ENCODE measurements at places on chromosomes 7 and 10.

DNA sequence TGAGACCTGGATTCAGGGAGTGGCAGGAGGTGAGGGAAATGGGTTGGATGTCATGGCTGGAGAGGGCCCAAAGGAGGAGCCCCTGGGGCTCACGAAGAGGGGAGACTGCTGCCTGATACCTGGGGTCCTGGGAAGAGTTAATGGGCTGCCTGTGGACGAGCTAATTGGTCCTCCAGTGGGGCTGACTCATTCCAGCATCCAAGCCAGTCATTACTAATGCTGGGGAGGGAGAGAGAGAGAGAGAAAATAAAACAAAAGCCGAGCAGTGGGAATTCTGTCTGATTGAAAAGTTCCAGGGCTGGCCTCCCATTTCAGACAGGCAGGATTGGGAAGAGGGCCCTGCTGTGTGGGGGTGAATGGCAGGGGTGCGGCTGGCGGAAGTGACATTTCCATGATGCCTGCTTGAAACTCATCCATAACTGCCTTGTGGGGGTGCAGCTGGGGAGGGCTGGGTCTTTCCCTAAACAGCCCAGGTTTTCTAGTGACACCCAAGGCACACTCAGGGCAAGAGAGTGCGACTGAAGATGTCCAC lies 297.8 kb downstream of the RPS24 start:
- no peak for DNase-seq

DNA sequence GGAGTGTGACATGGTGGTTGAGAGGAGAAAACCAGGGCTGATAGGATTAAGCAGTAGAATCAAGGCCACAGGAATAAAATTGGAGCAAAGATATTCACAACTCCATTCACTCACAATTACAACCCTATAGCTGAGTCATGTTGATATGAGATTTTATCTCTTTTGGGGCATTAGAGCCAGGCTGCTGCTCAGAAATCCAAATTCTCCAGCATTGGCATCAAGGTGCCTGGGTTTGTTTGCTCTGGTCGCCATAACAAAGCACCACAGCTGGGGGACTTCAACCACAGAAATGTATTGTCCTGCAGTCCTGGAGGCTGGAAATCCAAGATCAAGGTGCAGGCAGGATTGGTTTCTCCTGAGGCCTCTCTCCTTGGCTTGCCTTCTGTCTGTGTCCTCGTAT lies 52.5 kb upstream of the GRB10 start:
- DNase-seq = no peak

GRCh38 chr10:120600871-120601649 lies 144.0 kb downstream of the PLPP4 start:
- DNase-seq = no peak

DNA sequence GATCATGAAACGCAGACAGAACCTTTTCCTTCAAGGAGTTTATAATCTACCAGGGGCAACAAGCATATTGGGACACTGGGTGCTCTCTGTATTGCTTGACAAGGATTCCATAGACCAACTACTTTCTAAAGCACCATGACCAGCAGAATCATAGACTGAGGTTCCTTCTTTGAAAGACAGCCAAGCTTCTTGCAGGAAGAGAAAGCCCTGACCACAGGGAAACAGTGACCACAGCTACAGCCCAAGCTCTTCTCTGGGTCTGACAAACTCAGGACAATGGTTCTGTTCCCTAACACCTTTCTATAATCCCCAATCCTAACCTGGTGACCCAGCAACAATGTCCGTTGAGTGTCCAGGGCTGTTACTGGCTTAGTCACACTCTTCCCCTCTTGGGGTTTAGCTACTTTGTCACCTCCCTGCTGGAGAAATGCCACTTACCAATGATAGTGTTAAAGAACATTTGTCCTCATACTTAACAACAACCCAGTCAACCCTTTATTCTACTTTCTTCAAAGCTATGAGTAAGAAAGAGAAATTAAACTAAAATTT lies 155.7 kb downstream of the JAZF1 start:
- DNase-seq = no peak

GRCh38 chr7:141992156-141992555 lies 3.5 kb upstream of the MGAM start:
- no peak for DNase-seq

DNA sequence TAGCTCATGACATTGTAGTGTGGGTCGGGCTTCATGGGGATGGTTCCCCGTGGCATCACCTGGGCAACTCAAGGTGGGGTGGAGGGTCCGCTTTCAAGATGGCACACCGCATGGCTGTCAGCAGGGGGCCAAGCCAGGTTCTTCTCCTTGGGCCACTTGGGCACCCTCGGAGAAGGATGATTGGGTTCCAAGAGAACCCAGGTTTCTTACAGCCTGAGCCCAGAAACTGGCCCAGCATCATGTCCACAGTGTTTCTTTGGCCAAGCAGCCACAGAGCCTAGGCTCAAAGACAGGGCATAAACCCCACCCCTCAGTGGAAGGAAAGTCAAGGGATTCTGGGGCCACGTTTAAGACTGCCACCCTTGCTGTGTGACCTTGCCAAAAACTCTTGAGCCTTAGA lies 110.6 kb downstream of the PTPN20 start:
- no peak for DNase-seq

- no peak for DNase-seq
Measured at GRCh38 chr7:143391462-143392404, 10.6 kb downstream of the ZYX start.

DNA sequence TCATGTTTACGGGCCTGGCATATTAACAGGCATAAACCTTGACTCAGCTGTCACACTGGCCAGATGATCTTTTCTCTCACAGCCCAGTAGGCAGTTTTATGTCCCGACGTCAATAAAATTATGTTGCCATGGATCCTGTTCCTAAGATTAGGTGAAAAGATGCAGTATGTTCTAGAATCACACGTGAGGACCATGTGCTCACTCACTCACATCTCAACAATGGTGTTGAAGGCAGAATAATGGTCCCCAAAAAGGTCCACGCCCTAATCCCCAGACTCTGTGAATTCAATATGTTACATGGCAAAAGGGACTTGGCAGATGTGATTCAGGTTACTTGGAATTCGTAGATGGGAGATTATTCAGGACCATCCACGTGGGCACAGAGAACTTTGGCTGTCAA lies 3.5 kb downstream of the DOCK1 start:
- no peak for DNase-seq

All from activated gamma-delta T cell treated with anti-CD3 and anti-CD28 coated beads, Interleukin-2, amount 50 U/mL, for 16 hours (primary cell).